ENCODE measurements at places on chromosomes 4 and X. TPM values are rescaled to one million over a fixed set of nuclear protein-coding genes. Genes with fewer than 3 reads are reported as not detected.

PPEF1 gene
- total RNA-seq, result 0.10 TPM

CT45A6 gene
- not detected for total RNA-seq

ZNF185 gene
- 7.0 TPM for total RNA-seq

CLGN gene
- total RNA-seq, result 6.7 TPM

ITGB1BP2 gene
- 4.2 TPM for total RNA-seq

TMEM156 gene
- total RNA-seq, result not detected

ZAR1 gene
- 0.66 TPM for total RNA-seq

DNA sequence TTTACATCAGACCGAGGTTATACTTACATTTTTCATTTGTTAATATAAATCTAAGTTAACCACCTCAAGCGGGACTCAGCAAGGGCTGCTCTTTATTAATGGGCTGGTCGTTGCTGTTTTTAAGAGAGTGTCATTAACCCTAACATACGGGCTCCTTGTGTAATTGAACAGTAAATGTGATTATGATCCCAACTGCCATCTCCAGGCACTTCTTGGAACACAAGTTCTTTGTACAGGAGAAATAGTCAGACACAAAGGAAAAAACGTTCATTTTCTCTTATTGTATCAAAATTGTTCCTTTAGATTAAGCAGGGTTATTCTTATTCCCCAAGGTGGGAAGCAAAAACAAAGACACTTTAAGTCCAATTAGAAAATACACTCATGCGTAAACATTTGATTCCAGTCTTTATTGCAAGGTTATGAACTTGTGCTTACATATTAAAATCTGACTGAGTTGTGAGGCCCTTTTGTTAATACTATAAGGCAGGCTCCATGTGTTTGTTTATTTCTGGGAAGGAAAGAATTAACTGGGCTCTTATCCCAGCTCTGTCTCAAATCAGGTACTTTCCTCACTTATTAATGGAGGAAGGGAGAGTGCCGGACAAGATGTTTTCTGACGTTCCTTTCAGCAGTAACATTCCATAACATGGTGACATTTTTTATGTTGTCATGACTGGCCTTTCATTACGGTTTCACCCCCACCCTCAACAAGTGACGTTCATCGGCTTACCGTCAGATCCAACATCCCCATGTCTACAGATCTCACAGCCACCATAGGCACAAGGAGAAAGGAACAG is 95.9 kb downstream of the RASL11B start:
- no peak for DNase-seq

DNA sequence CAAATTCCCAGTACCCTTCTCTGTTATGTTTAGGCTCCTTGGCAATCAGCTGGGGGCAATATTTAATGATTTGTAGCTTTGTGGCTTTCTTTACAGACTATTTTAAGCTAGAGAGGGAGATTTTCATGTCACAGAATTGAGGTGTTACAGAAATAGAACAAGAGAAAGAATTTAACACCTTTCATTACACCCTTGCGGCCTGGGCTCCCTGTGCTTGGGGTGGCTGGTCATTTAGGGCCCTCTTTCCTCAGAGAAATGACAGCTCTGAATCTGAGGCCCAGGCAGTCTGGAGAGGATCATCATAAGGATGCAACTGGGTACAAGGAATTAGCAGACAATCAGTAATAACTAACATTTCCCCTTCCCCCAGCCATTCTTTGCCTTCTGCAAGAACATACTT is 104.5 kb upstream of the INTU start:
- no peak for DNase-seq

GRCh38 chr4:57100979-57101651 is 9.1 kb downstream of the IGFBP7 start:
- DNase-seq, result no peak

- peak; percentile 60 for DNase-seq
These were observed 64.6 kb upstream of the ENPP6 start for GRCh38 chr4:184282251-184282713.

- DNase-seq, result no peak
These were observed 482.3 kb downstream of the TRAM1L1 start for GRCh38 chr4:116603096-116603495.

DNA sequence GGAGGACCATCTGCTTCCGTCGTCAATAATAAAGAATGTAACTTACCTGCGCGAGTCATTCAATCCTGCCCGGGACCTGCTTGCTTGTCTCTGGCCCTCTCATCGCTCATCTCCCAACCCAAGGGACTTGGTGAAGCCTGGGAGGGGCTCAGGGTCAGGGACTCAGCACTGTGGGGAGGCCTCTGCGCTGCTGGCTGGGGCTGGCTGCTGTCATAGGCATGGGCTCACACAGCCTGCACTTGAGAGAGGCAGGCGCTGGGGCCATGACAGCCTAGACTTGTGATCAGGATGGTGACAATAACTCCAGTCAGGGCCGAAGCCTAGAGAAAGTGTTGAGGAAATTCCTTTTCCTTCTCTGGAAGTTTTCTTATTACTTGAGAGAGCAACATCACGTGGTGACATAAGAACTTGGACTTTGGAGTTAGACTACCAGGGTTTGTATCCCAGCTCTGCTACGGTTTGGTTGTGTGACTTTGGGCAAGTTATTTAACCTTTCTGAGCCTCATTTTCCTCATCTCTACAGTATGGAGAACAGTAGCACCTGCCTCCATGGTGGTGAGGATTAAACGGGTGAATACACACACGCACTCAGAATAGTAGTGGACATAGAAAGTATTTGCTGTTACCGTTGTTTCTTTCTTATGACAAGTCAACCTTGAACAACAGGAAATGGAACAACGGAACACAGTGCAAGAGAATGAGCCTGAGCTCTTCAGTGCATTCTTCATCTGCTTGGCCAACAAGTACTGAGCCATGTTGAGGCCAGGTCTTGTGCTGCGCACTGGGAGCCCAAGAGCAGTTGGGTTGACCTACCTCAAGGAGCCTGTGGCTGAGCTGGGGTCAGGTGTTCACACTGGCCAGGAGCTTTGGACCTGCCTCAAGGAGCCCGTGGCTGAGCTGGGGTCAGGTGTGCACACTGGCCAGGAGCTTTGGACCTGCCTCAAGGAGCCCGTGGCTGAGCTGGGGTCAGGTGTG is 60.5 kb downstream of the TBC1D14 start:
- peak; percentile 37 for DNase-seq

- DNase-seq, result no peak
These were observed 120.0 kb upstream of the EGFL6 start for GRCh38 chrX:13449441-13449840.

GRCh38 chr4:147787204-147787603 is 55.3 kb downstream of the ARHGAP10 start:
- DNase-seq, result no peak

DNA sequence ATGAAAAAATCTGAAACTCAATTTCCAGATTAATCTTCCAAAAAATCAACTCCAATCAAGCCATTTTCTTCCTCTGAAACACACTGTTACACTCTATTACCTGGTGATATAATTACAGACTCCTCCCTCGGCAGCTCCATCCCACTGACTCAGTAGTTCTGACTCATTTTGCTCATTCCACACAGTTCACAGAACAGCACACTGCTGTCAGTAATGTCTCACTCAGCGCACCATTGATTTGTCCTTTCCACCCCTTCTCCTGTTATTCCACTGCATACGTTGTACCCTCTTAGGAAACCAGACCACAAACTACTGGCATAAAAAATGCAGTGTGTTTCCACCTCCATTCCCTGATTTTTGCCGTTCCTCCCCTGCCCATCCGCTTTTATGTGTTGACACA is 212.7 kb downstream of the SLIT2 start:
- DNase-seq, result no peak

DNA sequence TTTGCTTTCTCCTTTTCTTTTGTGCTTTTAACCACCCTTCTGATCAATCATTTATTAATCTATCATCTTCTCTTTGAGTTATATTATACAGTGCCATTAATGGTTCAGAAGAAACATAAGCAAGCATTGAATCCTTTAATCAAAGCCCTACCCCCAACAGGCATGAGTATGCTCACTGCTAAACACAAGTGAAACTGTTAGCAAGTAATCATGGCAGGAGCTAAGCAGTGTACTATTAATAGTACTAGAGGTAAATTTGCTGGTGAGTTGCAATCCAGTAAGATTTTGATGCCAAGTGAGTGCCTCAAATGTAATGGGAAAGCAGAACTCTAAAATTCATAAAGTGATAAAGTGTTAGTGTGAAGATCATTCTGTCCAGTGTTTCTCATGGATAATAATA is 57.2 kb downstream of the FNIP2 start:
- no peak for DNase-seq

DNA sequence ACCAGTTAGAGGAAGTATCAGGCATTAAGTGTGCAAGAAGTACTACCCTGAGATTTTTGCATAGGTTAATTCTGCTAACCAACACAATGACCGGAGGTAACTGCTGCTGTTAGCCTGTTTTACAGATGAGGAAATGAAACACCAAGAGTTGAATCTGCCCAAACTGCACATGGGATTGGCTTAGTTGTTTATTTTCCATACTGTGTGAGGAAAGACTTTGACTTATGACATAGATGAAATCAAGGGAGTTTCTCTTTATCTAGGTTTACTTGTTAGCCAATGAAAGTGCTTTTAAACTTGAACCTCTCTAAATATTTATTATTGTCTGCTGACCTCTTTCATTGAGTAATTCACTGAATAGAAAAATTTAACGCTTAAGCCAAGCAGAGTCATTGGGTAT is 10.3 kb downstream of the GUCY1B1 start:
- no peak for DNase-seq

- DNase-seq, result no peak
These were observed 8.2 kb downstream of the FHIP1A start for GRCh38 chr4:151417164-151417571.

DNA sequence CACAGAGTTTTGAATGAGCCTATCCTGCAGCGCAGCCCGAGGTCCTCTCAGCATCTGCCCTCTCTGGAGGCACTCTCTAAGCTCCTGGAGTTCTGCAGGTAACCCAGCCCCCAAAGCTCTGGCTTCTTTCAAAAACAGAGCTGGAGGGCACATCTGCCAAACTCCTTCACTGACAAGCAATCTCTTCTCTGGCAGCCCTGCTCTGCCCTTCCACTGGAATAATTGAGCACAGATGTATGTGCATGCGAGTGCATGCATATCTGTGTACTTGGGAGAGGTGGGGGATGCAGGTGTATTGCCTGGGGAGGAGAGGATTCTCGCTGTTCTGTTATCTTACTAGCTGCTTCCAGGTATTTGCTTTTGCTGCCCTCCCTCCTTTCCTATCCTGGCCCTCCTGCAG is 22.2 kb upstream of the PLP1 start:
- DNase-seq, result no peak

GRCh38 chr4:180060159-180060889 is 2182.9 kb upstream of the TENM3 start:
- peak; percentile 10 for DNase-seq

DNA sequence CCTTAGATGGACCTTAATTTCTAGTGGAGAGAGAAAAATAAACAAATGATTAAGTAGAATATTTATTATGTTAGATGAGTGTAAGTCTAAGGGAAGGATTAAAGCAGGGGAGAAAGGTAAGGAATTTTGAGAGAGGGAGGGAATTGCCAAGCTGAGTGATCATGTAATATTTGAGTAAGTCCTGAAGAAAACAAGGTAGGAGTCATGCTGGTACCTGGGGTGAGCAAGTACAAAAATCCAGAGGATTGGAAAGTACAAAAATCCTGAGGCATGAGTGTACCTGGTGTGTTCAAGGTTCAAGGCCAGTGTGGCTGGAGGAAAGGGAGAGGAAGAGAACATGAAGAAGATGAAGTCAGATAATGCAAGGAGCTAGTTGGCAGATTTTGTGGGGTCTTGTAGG is 87.2 kb upstream of the MYOZ2 start:
- no peak for DNase-seq

DNA sequence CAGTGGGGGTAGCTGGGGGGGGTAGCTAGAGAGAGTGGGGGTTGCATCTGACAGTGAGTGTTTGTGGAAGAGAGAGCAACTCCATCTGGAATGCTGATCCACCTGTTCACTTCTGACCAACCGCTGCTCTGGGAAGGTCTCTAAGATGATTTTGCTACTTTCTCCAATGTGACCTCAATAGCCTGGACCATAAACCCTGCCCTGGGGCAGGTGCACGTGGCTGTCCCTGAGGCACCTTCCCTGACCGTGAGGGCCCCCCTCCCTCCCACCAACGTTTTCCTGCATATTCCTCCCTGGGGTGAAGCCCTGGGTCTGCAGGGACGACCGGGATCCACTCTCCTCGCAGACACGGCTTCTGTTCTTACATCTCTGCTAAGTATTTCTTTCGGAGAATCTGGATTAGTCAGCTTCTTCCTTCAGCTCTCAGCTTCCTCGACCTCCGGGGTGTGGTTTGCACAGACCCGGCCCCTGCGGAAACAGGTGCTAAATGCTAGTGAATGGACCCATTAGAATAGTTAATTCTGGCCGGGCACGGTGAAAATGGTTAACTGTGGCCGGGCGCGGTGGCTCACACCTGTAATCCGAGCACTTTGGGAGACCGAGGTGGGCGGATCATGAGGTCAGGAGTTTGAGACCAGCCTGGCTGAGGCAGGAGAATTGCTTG is 21.4 kb upstream of the PLCXD1 start:
- DNase-seq, result peak; percentile 72

DNA sequence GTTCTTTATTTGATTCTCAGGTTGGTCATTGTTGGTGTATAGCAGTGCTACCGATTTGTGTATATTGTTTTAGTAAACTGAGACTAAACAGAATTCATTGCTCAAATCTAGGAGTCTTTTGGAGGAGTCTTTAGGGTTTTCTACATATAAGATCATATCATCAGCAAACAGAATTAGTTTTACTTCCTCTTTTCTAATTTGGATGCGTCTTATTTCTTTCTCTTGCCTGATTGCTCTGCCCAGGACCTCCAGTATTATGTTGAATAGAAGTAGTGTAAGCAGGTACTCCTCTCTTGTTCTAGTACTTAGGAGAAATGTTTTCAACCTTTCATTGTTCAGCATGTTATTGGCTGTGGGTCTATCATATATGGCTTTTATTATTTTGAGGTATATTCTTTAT is 92.6 kb downstream of the IQCM start:
- no peak for DNase-seq

GRCh38 chr4:121380776-121381462 is at the start of gene QRFPR:
Gene QRFPR, minus strand, starts transcription at chr4:121381018. Its CDS starts 371 bp downstream, at chr4:121380647.
- DNase-seq, result peak; percentile 72

GRCh38 chr4:92654084-92654483 is 350.3 kb downstream of the GRID2 start:
- DNase-seq, result no peak

- DNase-seq, result no peak
These were observed 1.3 kb downstream of the TMEM165 start for GRCh38 chr4:55397126-55397436.

GRCh38 chr4:163108614-163109013 is 58.1 kb downstream of the NAF1 start:
- DNase-seq, result no peak

DNA sequence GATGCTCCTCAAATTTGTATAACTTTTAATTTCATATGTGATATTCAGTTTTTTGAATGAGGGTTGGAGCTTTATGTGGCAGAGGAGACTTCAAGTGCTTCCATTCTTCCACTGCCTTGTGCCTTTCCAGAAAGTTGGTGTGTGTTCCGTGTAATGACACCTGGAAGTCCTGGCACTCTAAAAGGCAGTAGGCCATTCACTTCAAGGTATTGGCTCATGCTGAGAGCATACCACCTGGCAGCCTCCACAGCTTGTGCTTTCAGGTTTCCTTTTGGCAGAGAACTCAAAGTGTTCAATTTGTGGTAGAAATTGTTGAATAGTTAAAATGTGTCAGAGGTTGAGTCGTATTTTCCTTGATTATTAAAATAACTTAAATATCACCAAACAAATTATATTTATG is 49.6 kb downstream of the GRIA2 start:
- DNase-seq, result no peak

GRCh38 chr4:107577743-107578142 is 142.3 kb downstream of the PAPSS1 start:
- no peak for DNase-seq
